ENCODE measurements at places on chromosomes 11 and 22.

GRCh38 chr11:115706626-115707135, 202.5 kb upstream of the CADM1 start:
- DNase-seq: no peak

GRCh38 chr22:43013355-43014315, 1.3 kb downstream of the PACSIN2 start:
- no peak for DNase-seq

- DNase-seq: peak; percentile 4
Observed at GRCh38 chr11:119389611-119390254, 8.2 kb upstream of the USP2 start.

- DNase-seq: no peak
Observed at GRCh38 chr11:22666325-22666687, at the start of gene GAS2. GAS2 (plus strand) TSS chr11:22666611; CDS start chr11:22674870, 8,259 bp downstream.

DNA sequence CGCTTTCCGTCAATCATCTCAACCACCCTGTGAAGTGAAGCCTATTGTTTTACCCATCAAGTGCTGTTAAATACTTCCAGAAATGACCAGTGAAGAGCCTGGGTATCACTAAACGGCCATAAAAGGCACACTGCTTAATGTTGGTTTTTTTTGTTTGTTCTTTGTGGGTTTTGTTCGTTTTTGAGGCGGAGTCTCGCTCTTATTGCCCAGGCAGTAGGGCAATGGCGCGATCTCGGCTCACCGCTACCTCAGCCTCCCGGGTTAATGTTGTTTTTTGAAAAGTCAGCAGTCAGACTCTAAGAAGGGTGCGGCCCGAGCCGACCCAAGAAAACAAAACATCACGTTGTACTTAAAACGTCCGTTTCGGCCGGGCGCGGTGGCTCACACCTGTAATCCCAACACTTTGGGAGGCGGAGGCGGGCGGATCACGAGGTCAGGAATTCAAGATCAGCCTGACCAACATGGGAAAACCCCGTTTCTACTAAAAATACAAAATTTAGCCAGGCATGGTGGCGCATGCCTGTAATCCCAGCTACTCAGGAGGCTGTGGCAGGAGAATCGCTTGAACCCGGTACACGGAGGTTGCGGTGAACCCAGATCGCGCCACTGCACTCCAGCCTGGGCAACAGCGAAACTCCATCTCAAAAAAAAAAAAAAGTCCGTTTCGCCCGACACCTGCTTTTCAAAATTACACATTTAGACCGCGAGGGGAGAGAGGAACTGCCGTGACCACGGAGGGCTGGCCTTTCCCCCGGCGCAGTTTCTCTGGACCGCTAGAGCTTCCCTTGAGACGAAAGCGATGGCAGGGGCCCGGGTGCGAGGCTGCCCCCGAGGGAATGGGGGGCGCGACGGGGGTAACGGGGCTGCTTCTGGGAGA, 714 bp downstream of the CD59 start:
- peak; percentile 38 for DNase-seq

DNA sequence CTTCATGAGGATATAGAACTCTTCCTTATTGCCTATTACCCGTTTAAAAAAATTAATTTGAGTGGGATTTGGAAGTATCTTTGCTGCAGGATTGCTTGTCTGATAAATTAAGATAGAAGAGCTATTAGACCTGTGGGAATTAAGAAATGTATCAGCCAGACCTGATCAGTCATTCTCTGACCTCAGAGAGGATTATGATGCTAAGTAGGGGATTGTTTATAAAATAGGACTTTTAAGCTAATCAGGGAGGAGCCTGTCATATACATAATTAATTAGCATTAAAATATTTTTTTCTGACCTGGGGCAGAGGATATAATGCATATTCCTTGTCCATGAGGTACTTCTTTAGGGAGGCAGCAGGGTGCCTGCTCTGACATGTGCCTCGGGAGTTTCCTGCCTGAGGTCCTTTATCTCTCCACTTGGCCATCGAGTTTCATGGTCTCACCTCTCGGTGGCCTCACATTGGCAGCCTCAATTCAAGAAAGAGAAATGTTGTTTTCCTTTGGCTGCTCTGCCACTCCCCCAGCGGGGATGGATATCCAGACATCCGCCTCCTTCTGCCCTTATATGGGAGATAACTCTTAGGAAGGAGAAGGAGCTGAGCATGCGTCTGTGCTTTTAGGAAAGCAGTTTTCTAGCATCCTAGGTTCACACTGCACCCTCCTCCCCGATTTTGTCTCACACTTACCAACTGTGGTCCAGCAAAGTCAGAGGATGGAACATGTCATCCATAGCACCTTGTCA, 41.1 kb downstream of the DIXDC1 start:
- no peak for DNase-seq

All from stimulated activated naive CD4-positive, alpha-beta T cell (primary cell).